ENCODE measurements at places on chromosomes 5 and 9.
A peak's percentile ranks its signal among the peaks of the same experiment; 100 is the strongest.

DNA sequence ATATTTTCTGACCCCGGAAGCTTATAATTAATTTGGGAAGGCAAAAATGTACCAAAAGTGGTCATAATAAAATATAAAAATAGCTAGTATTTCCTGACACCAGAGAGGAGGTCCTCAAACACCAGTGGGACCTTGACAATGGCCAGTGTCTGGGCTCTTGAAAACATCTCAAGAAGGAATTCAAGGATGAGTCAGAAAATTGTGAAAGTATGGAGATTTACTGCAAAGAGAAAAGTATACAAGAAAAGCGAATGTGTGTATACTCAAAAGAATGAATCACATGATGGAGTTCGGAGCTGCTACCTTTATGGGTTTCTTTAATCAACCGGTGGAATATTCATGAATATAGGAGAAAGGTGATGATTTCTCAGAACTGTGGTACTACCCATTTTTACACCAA is 1709.0 kb upstream of the WWC1 start:
- DNase-seq = no peak

DNA sequence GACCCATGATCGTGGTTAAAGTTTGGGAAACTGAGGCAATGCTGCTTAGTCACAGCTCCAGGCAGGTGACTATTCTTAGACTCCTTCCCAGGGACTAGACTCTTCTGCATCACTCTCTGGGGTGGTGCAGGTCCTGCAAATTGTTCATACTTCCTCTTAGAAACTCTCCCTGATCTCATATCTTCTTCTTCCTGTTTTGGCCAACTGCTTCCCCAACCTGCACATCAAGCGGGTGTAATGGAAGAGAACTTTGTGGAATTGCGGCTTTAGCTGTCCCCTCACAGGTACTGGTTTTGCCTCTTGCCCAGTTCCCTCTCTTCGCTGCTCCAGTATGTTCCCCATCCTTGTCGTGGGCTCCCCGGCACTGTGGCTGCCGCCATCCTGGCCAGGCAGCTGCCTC is 111.5 kb upstream of the CTSL start:
- DNase-seq = no peak

DNA sequence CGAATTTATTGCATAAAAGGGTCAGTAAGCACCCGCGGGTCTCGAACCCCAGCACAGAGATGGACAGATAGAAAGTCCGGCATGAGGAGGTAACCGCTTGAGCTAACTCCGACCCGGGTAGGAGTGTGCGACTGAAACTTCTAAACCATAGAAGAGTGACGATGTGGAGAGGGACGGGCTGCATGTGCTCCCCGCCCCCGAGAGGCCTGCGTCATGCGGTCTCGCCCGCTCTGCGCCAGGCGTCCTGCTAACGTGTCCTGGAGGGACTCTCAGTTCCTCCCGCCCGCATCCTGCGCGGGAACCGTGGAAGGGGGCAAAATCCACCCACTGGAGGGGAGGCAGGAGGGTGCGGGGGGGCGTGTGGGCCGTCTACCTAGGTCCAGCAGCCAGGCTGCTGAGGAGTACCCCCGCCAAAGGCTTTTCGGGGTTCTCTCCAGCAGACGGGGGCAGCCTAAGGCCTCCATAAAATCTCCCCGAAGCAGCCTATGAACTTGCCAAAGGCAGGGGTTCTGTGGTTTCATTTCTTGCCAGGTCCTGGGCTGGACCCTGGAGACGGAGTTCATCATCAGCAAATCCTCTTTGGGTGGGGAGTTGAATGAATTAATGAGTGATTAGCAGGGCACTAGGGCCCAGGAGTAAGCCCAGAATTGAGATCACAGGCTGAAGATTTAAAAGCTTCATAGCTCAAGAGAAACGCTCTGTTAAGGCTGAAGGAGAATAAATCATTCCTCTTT is 51.9 kb downstream of the TGFBI start:
- DNase-seq = peak; percentile 77

- DNase-seq = no peak
These were observed 5.3 kb downstream of the DPYSL3 start for GRCh38 chr5:147504535-147504934.

- DNase-seq = no peak
These were observed 92.6 kb downstream of the PAX5 start for GRCh38 chr9:36941441-36941840.

DNA sequence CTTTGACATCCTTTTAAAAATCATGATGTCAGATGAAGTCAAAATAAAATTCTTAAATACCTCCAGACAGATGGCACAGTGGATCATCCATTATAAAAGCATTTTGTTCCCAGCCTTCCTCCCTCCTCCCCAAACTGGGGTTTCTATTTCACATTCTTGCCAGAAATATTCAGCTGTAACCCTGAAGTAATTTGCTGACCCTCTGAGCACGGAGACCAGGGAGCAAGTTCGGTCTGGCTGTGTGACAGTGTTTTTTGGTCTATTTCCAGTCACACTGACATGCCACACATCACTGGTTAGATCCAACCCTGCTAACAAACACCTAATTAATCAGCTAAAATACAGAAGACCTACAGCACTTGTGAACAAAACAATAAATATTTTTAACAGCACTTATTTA is 126.2 kb upstream of the DMRT1 start:
- no peak for DNase-seq

DNA sequence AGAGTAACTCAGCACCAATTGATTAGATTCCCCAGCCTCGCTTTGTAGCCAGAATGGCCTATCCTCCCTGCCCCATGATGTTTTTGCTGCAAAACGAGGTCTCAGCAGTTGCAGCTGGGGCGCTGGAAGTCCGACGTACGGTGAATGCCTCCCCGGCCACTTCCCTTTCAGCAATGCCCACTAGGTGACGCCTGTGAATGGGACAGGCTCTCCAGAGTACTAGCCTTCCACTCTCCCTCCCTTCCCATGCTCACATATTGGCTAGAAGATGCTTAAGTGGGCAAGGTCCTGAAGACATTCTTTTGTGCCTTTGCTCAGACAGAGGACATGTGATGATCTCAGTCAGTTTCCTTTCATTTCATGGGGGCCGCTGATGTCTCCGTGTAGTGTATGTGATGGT is 50.8 kb downstream of the DMRT2 start:
- peak; percentile 23 for DNase-seq

DNA sequence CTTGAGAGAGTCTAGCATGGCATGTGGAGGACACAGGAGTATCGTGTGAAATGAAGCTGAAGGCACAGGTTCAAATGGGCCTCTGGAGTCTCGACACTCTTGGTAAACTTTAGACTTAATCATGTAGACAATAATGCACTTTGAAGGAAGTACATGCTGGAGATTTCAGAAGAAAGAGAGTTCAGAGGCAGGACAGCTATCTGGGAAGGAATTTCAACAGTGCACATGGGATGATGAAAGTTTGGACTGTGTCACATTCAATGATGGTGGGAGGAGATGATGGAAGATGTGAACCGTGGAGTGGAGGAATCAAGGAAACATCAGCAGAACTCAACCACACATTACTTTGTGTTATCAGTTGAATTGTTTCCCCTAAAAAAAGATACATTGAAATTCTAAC is 88.6 kb upstream of the PAPPA start:
- DNase-seq = no peak

- DNase-seq = no peak
These were observed 9.6 kb downstream of the GMCL2 start for GRCh38 chr5:178177569-178177968.

DNA sequence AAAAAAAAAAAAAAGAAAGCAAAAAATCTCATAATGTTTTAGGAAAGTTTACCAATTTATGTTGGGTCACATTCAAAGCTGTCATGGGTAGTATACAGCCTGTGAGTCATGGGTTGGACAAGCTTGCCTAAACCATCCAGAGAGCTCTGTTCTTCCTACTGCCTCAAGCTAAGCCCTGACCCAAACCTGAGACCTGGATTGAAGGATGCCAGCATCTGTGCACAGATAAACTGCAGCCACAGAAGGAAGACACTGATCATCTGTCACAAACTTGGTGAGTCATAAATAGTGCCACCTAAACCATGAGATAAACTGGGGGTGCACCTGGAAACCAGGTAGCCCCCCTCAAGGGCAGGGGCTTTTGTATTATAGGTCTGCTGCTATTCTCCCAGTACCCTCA is 31.0 kb downstream of the CSF2 start:
- no peak for DNase-seq

GRCh38 chr5:10031817-10032216 is 217.9 kb downstream of the ATPSCKMT start:
- DNase-seq = no peak

DNA sequence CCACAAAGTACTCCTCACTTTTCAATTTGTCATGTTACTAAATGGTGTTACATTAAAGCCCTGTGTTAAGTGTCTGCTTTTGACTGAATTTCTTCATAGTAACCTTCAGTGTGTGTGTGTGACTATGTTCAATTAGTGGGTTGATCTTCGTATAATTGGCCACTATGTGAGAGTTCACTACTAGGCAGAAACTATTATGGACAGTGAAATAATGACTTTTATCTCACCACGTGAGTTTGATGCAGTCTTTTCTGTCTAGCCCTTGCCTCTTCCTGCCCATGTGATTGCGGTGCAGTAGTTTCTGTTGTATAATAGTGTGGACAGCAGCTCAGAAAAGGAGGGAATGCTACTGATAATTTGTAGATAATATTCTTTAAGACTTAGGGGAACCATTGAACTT is 1.8 kb upstream of the MAML1 start:
- DNase-seq = no peak

- DNase-seq = no peak
These were observed 241.0 kb upstream of the IRX1 start for GRCh38 chr5:3354606-3355005.

- DNase-seq = peak; percentile 82
These were observed 140.5 kb upstream of the TUT7 start for GRCh38 chr9:86494644-86495111.

DNA sequence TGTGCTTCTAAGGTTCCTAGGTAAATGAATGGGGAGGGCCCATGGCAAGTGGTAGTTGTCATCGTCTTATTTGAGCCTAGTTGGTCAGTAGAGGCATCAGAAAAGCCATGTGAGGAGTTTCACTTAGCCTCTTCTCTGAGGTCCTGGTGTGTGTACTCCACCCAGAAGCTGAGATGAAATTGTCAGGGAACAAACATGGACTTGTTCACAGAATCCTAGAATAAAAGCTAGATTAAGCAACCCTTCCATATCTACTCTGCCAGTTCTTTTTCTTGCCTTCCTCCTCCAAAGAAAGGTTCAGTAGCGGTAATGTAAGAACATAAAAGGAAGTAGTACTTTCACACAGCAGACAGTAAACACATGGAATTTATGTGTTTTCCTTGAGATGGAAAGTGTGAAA is 70.4 kb downstream of the ARHGAP26 start:
- no peak for DNase-seq

DNA sequence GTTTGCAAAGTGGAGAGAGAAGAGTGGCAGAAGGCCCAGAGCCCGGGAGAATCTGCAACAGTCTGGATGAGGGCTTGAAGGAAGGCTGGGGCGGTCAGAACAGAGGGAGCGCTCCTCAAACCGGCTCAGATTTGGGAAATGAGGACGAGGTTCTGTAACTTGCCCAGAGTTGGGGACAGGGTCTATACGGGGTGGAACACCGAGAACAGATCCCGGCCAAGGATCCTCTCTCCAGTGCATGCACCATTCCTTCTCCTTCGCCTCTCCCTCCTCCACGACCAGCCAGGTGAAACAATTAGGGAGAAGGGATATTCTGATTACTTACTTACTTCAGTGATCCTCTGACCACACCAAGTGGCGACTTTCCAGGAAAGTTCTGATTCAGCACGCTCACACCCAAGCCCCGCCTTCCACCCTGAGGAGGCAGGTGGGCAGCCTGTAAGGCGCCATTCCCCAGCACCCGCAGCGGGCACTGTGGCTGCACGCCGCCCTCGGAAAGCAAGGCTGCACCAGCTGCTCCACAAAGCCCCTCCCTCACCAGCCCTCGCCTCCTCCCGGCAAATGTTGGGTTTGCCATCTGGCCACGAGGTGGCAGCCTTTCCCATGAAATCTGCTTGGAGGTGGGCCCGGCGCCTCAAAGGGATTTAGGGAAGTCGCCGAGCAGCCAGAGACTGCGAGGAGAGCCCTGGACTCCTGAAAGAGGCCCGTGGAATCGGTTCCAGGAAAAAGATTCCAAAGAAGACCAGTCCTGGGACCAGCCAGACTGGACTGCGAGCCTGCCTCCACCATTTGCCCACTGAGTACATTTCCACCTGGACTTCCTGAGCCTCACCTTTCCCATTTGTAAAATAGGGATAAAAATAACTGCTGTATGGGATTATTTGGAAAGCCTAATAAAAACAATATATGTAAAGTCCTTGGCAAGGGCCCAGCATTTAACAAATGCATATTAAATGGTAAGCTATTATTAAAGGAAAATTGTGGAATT is 22.2 kb upstream of the WWC1 start:
- peak; percentile 92 for DNase-seq

GRCh38 chr5:68478301-68479095 is 262.9 kb downstream of the PIK3R1 start:
- DNase-seq = no peak

GRCh38 chr5:128197896-128198522 is 114.4 kb downstream of the SLC12A2 start:
- DNase-seq = no peak

- peak; percentile 73 for DNase-seq
These were observed 428 bp downstream of the EFNA5 start for GRCh38 chr5:107670087-107670931.

DNA sequence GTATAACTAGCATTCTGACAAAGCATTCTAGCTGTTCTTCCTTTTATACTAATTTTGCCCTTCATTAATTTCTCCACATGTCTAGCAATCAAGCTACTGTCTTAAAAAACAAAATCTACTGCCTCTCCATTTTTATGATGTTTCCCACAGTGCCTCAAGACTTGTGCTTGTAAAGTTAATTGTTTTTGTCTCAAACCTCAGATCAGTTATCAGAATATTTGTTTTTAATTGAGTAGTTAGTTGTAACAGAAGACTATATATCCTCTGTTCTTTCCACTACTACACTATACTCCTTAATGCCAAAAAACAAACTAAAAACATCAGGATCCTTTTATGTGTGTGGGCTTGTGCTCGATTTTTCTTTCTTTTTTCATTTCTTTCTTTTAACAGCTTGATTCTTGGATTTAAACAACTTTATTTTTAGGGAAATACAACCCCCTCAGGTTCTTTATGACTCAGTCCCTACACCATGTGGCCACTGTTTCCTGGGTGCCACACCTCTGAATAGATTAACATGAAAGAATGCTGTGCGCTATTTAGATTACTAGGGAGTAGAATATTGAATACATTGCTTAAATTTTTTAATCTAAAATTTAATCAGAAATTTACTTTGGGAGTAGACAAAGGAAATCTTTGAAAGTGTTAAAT is 1.2 kb downstream of the ASPN start:
- DNase-seq = peak; percentile 23

GRCh38 chr5:9483779-9484178 is 62.1 kb downstream of the SEMA5A start:
- peak; percentile 10 for DNase-seq

- no peak for DNase-seq
These were observed 129.4 kb downstream of the ZSWIM6 start for GRCh38 chr5:61461417-61461816.

- no peak for DNase-seq
These were observed 53.1 kb upstream of the S1PR3 start for GRCh38 chr9:88938189-88938588.

DNA sequence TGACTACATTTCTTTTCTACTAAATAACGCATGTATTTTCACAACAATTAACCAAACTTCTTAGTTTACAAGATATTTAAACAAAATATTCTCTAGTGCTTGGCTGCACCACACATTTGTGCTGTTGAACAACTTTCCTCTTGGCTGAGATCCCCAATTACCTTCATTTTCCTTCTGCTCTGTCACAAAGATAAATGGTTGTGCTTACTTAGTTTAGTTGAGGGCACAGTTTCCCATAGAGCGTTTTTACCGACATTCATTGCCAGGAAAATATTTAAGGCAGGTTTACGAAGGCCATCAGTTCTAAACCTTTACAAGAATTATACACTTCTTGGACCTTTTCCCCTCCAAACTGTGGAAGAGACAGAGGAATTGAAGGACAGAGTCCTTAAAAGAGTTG is 60.7 kb downstream of the PRUNE2 start:
- DNase-seq = no peak

Measured in A673 (cell line).